Right ventricle myocardium inferior (tissue), 1 donor: ENCODE measurements at places on chromosomes 3 and 15. TPM values are rescaled to one million over a fixed set of nuclear protein-coding genes. Genes with fewer than 3 reads are reported as not detected.

- no peak for DNase-seq
Measured at GRCh38 chr3:42529468-42529867, 27.0 kb downstream of the VIPR1 start.

DNA sequence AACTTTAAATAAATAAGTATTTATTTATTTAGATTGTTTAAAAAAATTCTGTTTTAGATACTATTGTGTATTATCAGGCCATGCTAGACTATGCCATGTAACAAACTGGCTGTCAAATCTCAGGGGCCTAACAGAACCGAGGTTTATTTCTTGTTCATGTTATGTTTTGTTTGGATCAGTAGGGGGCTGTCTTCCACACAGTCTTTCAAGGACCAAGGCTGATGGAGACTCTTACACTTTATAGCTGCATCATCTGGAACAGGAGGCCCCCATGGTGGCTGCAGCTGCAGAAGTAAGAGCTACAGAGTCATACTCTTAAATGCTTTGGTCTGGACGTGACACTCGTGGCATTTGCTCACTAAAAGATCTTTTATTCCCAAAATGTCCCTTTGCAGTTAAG is 33.0 kb upstream of the ARL14 start:
- DNase-seq: no peak

GRCh38 chr15:90038632-90039095 is 37.5 kb downstream of the ZNF710 start:
- no peak for DNase-seq

GRCh38 chr3:172568701-172569100 is 45.5 kb upstream of the TNFSF10 start:
- DNase-seq: no peak

Gene MCTP2
- 1.2 TPM for total RNA-seq

DNA sequence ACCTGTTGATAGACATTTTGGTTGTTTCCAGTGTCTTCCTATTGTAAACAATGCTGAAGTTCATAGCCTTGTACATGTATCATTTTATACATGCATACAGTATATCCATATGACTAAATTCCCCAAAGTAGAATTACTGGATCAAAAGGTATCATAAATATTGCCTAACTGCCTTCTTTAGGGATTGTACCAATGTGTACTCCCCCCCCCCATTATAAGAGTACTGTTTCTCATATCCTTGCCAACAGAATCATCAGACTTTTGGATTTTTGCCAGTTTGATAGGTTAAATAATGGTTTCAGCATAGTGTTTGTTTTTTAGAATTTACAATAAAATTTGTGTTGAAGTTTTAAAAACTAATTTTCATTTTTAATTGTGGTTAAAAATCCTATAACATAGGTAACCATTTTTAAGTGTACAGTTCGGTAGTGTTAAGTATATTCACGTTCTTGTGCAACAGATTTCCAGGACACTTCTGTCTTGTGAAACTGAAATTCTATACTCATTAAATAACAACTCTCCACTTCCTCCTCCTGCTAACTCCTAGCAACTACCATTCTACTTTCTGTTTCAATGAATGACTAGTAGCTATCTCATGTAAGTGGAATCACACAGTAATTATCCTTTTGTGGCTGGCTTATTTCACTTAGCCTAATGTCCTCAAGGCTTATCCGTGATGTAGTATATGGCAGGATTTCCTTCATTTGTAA is 30.8 kb upstream of the MAP3K13 start:
- no peak for DNase-seq

Gene PLD1
- 78.0 TPM for total RNA-seq

Gene IQGAP1
- total RNA-seq: 47.6 TPM

GRCh38 chr15:62603742-62604141 is 438.7 kb upstream of the C2CD4B start:
- no peak for DNase-seq

Gene SLC51B
- not detected for total RNA-seq

Gene NR1I2
- total RNA-seq: not detected

GRCh38 chr3:114338651-114339357 is 45.0 kb downstream of the TIGIT start:
- no peak for DNase-seq

DNA sequence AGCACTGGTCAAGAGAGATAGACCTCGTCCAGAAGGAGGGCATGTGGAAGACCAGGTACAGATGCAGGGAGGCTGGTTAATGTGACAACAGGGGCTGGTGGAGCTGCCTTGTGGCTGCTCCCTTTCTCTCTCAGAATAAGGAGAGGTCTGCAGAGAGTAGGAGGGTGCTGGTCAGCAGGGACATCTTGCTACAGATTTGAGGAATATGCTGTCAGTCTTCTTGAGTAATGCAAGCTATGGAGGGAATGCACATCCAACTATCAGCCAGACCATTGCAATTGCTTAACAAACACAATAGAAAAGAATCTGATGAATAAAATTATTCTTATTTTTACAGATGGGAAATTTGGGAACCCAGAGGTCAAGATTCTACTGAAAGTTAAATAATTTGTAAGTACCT is 20.3 kb upstream of the SIAH2 start:
- DNase-seq: no peak
